ENCODE measurements at places on chromosomes 5 and 9. TPM values are rescaled to one million over a fixed set of nuclear protein-coding genes. Genes with fewer than 3 reads are reported as not detected.

SIGMAR1 gene
- total RNA-seq: 134 TPM

LCP2 gene
- total RNA-seq: 5.7 TPM

FBP2 gene
- not detected for total RNA-seq

TRPM6 gene
- total RNA-seq: 0.19 TPM

CD274 gene
- 15.5 TPM for total RNA-seq

INSL6 gene
- total RNA-seq: not detected

FOXD4L6 gene
- not detected for total RNA-seq

PCDHAC2 gene
- not detected for total RNA-seq

CTSV gene
- 0.19 TPM for total RNA-seq

PDZD2 gene
- total RNA-seq: 8.4 TPM

SEMA4D gene
- total RNA-seq: 5.6 TPM

GARIN3 gene
- not detected for total RNA-seq

RLN2 gene
- not detected for total RNA-seq

PCDHGA6 gene
- total RNA-seq: 6.6 TPM

ADAMTS13 gene
- total RNA-seq: 3.6 TPM

ZER1 gene
- total RNA-seq: 36.4 TPM
